ENCODE measurements at places on chromosomes 4 and X. TPM values are rescaled to one million over a fixed set of nuclear protein-coding genes. Genes with fewer than 3 reads are reported as not detected.

GRIA2 gene
- total RNA-seq: not detected

CSN1S1 gene
- not detected for total RNA-seq

TEX11 gene
- total RNA-seq: not detected

ASMTL gene
- total RNA-seq: 55.4 TPM

CNGA1 gene
- total RNA-seq: 1.4 TPM

CLDN34 gene
- not detected for total RNA-seq

ZC4H2 gene
- total RNA-seq: 1.1 TPM

MAGEE2 gene
- total RNA-seq: not detected

PHEX gene
- total RNA-seq: 3.5 TPM

GAGE12D gene
- total RNA-seq: not detected

ATP6AP2 gene
- 45.5 TPM for total RNA-seq

KLHL13 gene
- total RNA-seq: not detected

FNIP2 gene
- total RNA-seq: 2.5 TPM

Data from PC-9 (cell line).